ENCODE measurements at places on chromosomes 2 and 18. TPM values are rescaled to one million over a fixed set of nuclear protein-coding genes. Genes with fewer than 3 reads are reported as not detected.

DNA sequence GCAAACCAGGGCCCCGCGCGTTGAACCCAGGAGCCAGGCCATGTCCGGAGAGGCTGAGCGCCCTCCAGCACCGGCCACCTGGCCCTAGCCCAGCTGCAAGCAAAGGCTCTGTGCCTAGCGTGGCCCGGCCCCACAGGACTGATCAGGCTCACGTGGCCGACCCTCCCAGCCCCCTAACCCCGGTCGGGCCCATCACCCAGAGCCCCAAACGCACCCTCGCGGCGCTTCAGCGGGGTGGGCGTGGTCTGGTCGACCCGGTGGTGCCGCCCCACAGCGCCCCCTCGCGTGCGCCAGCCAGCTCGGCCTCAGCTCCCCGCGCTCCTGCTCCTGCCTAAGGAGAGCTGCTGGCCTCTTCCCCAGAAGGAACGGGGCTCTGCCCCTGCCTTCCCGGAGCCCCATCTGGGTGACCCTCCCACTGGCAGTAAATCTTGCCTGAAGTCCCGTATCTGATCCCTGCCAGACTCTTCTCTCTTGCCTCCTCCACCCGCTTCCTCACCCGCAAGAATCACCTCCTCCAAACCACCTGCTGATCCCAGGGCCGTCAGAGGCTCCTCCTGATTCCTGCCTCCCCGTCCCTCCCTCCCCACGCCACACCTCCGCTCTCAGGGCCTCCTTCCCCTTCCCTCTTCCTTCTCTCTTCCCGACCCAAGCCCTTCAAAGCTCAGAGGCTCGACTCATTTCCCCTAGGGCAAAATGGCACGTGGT, 12.3 kb upstream of the TEX51 start:
- peaks cover 2% of the 10 kb centered on the region for H3K27me3 ChIP-seq
- peak overlapping the region; percentile 35 for H3K4me3 ChIP-seq
- H3K4me1 ChIP-seq, result peaks cover 24% of the 10 kb centered on the region
- H3K36me3 ChIP-seq, result no peaks in the 10 kb centered on the region

DNA sequence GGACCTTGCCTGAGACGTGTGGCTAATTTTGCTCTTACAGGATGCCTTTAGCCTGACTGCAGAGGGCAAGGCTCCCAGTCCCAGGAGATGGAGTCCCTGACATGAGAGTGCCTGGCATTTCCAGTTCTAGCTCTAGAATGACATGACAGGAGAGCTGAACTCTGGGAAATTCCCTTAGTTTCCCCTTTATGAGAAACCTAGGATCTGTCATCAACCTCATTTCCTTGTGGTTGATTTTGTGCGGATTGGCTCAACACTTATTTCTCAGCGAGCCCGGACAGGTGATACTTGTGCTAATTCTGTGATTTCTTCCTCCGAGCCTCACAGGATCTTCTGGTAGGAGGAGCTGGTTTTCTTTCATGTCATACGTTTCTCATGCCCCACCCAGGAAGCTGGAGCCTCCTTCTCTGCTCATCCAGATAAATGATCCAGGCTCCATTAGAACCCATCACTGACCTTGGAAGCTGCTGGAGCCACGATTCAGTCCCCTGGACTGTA, at the start of gene IL36G:
Gene IL36G, plus strand, starts transcription at position 448 of the 498 bp plus-strand sequence. CDS start 633 bp downstream, outside the sequence.
- no peak for DNase-seq
- H3K27me3 ChIP-seq, result no peaks in the 10 kb centered on the region
- no peak within 1 kb of the TSS for H3K4me3 ChIP-seq
- no peaks in the 10 kb centered on the region for H3K36me3 ChIP-seq

- no peaks in the 10 kb centered on the region for H3K4me1 ChIP-seq
- no peak overlapping the region for H3K4me3 ChIP-seq
- H3K27me3 ChIP-seq, result no peaks in the 10 kb centered on the region
- no peak for DNase-seq
- H3K36me3 ChIP-seq, result no peaks in the 10 kb centered on the region
These were observed 878.9 kb downstream of the CPS1 start for GRCh38 chr2:211435331-211435730.

DNA sequence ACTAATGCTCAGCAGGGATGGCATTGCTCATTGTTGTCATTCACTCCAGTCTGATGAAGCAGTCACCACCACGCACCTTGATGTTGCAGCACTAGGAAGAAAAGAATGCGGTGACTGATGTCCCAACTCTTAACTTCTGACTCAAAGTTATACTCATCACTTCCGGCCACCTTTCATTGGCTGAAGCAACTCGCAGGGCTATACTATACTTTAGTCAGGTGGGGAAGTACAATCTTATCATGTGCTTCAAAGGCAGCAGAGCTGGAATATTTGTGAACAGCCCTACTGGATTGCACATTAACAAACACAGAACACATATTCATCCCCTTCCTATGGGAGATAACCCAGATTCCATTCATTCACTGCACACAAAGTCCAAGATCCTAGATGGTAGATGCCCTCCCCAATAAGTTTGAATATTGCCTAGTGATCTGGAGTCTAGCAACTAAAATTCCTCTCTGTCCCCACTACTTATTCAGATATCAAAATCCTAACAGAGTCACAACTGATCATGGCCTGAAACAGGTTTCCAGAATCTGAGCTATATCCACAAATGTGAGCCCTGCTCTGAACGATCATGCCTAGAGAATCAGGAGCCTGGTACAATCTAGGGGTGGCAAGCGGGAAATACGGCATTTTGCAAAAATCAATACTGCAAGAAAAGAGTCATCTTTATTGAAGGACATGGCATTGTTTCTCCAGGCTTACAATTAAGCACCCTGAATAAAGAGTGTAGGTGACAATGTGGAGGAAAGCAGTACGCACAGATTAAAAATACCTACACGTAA, 3.4 kb upstream of the SPATS2L start:
- H3K36me3 ChIP-seq, result no peaks in the 10 kb centered on the region
- H3K4me3 ChIP-seq, result no peak overlapping the region
- DNase-seq, result no peak

GRCh38 chr2:74333896-74334586, 9.2 kb downstream of the SLC4A5 start:
- no peaks in the 10 kb centered on the region for H3K4me1 ChIP-seq
- H3K27me3 ChIP-seq, result no peaks in the 10 kb centered on the region
- no peak for DNase-seq
- H3K36me3 ChIP-seq, result peaks cover 20% of the 10 kb centered on the region

DNA sequence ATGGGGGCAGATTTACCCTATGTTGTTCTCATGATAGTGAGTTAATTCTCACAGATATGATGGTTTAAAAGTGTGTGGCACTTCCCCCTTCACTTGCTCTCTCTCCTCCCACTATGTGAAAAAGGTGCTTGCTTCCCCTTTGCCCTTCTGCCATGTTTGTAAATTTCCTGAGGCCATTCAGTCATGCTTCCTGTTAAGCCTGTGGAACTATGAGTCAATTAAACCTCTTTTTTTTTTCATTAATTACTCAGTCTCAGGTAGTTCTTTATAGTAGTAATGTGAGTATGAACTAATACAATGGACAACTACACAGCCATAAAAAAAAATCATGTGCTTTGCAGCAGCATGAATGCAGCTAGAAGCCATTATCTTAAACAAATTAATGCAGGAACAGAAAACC, 118.5 kb downstream of the CALCRL start:
- no peak for DNase-seq
- H3K27ac ChIP-seq, result no peak overlapping the region
- H3K4me1 ChIP-seq, result no peaks in the 10 kb centered on the region
- no peak overlapping the region for H3K4me3 ChIP-seq

DNA sequence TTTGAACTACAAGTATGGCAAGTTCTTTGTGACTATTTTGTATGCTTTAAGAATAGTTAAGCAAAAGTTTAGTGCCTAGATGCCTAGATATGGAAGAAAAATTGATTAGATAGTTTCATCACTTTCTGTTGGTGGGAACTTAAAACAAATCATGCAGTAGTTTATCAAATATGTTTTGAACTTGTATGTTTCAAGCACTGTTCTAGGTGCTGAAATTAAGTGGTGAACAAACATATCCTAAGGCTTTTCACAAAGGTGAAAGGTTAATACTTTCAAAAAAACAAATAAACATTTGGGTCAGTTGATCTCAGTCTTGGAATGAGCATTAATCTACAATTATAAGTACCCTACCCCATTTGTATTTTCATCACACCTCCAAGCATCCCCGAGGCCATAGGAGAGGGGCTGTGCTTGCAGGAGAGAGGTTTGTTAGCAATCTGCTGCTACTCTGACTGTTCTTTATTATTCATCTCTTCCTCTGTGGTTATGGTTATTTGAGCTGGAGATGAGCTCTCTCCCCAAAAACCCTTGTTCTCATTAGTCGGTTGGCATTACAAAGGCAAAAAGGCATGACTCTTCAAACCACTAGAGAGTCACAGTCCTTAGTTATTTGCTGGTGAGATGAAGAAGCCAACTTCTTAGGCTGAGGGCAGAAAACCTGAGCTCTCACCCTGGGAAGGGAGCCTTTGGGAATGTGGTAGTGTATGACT, 103.9 kb upstream of the FHL2 start:
- H3K27me3 ChIP-seq, result no peaks in the 10 kb centered on the region
- no peak overlapping the region for H3K27ac ChIP-seq

DNA sequence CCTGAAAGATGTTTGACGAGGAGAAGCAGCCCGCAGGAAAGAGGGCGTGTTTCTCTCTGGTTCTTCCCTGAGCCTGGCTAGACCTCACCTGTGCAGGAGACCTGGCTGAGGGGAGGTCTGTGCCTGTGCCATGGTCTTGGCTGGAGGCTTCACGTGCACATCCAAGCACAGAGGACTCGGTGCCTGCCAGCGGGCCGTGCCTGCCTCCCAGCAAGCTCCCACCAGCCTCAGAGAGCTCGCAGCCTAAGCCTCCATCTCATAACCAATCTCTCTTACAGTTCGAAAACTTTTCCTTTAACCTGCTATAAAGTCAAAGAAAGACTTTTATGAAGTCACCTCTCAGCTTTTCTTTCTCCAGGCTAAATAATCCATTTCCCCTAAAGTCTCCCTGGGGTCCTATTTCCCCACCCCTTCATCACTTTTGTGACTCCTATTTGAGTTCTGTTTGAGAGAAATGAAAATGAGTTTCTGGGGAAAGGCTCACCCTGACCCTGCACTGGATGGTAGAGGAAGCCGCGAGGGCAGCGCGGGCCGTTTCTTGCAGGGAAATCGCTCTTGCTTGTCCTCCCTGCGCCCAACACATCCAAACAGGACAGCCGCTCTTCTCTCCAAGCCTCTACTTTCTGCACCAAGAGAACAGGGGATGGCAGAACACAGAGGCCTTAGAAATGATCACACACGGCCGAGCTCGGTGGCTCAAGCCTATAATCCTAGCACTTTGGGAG, 521.0 kb downstream of the SOX11 start:
- H3K27me3 ChIP-seq, result no peaks in the 10 kb centered on the region
- H3K27ac ChIP-seq, result no peak overlapping the region
- H3K4me3 ChIP-seq, result no peak overlapping the region
- H3K4me1 ChIP-seq, result no peaks in the 10 kb centered on the region
- H3K36me3 ChIP-seq, result no peaks in the 10 kb centered on the region
- DNase-seq, result no peak

DNA sequence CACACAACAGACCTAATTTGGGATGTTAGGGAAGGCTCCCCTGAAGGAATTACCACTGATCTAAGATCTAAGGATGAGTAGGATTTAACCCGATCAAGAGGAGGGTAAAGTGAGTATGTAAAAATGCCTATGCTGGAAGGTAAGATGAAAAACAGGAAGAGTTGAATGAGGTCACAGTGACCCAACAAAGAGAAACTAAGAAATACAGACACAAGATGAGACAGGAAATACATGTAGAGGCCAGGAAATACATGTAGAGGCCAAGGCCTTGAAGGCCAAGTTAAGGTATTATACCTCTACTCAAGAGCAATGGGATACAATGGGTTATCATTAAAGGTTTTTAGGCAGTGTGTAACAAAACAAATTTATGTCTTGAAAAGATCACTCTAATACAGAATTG, 131.6 kb upstream of the TANK start:
- H3K27ac ChIP-seq, result no peak overlapping the region
- H3K27me3 ChIP-seq, result no peaks in the 10 kb centered on the region
- no peak for DNase-seq
- no peak overlapping the region for H3K4me3 ChIP-seq
- H3K36me3 ChIP-seq, result no peaks in the 10 kb centered on the region

GRCh38 chr18:11269257-11269656, 119.9 kb upstream of the PIEZO2 start:
- DNase-seq, result no peak
- no peaks in the 10 kb centered on the region for H3K27me3 ChIP-seq
- peak overlapping the region; percentile 33 for H3K27ac ChIP-seq
- H3K4me1 ChIP-seq, result peaks cover 3% of the 10 kb centered on the region
- H3K4me3 ChIP-seq, result no peak overlapping the region

DNA sequence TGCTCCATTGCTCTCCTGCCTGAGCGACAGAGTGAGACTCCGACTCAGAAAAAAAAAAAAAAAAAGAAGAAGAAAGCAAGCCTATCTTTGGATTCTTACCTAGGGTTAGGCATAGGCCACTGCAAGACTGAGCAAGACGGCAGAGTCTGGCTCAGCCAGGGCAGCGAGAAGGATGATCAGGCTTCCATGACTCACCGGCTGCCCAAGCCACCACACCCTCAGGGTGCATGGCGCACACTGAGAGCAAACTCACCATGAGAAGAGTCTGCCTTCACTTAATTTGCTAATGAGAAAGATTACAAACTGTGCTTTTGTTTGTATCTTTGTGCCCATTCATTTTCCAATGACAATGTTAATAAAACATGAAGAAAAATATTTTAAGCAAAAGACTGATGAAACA, 8.2 kb downstream of the FAM110C start:
- DNase-seq, result no peak
- H3K36me3 ChIP-seq, result no peaks in the 10 kb centered on the region
- peaks cover 3% of the 10 kb centered on the region for H3K27me3 ChIP-seq
- no peak overlapping the region for H3K27ac ChIP-seq
- no peaks in the 10 kb centered on the region for H3K4me1 ChIP-seq
- no peak overlapping the region for H3K4me3 ChIP-seq

- peak; percentile 97 for DNase-seq
- H3K36me3 ChIP-seq, result no peaks in the 10 kb centered on the region
- H3K4me3 ChIP-seq, result no peak overlapping the region
- H3K27me3 ChIP-seq, result no peaks in the 10 kb centered on the region
- peaks cover 28% of the 10 kb centered on the region for H3K4me1 ChIP-seq
- peak overlapping the region; percentile 80 for H3K27ac ChIP-seq
These were observed 388.6 kb upstream of the TNP1 start for GRCh38 chr2:217248312-217248935.

DNA sequence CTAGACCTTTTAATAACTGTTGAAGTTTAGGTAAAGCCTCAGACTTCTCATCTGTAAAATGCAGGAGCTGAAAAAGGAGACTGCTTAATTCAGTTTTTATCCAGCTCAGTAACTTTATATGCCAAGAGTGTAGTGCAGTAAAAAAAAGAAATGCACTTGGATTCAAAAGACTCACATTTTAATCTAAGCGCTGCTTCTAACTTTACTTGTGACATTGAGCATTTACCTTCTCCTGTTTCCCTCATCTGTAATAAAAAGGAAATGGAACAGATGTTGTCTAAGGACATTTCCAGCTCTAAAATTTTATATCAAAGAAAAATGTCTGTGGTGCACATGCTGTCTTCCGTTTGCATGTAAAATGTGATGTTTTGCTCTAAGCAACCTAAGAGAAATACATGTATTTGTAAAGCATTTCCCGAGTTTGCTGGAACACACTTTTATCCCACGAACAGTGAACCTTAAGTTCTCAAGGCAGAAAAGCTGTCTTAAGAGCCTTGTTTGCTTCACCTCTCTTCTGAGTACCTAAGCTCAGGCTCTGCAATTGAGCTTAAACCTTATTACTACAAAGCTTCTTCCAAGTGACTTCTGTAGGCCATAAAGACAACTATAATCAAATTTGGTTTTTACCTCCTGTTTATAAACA, 24.2 kb upstream of the TANK start:
- no peaks in the 10 kb centered on the region for H3K36me3 ChIP-seq
- H3K4me1 ChIP-seq, result peaks cover 7% of the 10 kb centered on the region
- H3K27me3 ChIP-seq, result no peaks in the 10 kb centered on the region
- H3K4me3 ChIP-seq, result no peak overlapping the region
- peak overlapping the region; percentile 44 for H3K27ac ChIP-seq

Gene GNLY
- 0.55 TPM for total RNA-seq

Gene VWA3B
- total RNA-seq, result 1.5 TPM

Measured in spinal cord (tissue), 10 donors.